Chondrocyte (in vitro differentiated cells): ENCODE measurements at places on chromosomes 7 and 10. TPM values are rescaled to one million over a fixed set of nuclear protein-coding genes. Genes with fewer than 3 reads are reported as not detected.
A peak's percentile ranks its signal among the peaks of the same experiment; 100 is the strongest.

The SPDYE3 gene
- total RNA-seq, result not detected in 3 replicates

The LAMB1 gene
- total RNA-seq, result 405 to 481 TPM (median 466 TPM) in 3 replicates

The SLC16A12 gene
- 2.6 to 5.2 TPM (median 2.8 TPM) in 3 replicates for total RNA-seq

The BPGM gene
- 26.1 to 29.6 TPM (median 29.5 TPM) in 3 replicates for total RNA-seq

The MBLAC1 gene
- total RNA-seq, result 1.7 to 3.2 TPM (median 2.5 TPM) in 3 replicates

The OR9A2 gene
- not detected in 3 replicates for total RNA-seq

The NANOS1 gene
- total RNA-seq, result 3.8 to 9.7 TPM (median 4.5 TPM) in 3 replicates

The RASSF4 gene
- total RNA-seq, result 24.6 to 37.8 TPM (median 35.9 TPM) in 3 replicates

GRCh38 chr10:5658871-5659618 is 7.3 kb downstream of the ASB13 start:
- H3K4me3 ChIP-seq, result no peak overlapping the region
- DNase-seq, result no peak
- no peaks in the 10 kb centered on the region for H3K27me3 ChIP-seq
- no peak overlapping the region for H3K27ac ChIP-seq
- H3K36me3 ChIP-seq, result no peaks in the 10 kb centered on the region
- H3K4me1 ChIP-seq, result no peaks in the 10 kb centered on the region

GRCh38 chr7:29194594-29195427 is at the start of gene CHN2:
Gene CHN2 (plus strand): TSS chr7:29194775.
- peaks cover 54% of the 10 kb centered on the region for H3K27me3 ChIP-seq
- no peak within 1 kb of the TSS for H3K27ac ChIP-seq
- peaks cover 1% of the 10 kb centered on the region for H3K36me3 ChIP-seq
- peaks cover 10% of the 10 kb centered on the region for H3K4me1 ChIP-seq
- no peak for DNase-seq

DNA sequence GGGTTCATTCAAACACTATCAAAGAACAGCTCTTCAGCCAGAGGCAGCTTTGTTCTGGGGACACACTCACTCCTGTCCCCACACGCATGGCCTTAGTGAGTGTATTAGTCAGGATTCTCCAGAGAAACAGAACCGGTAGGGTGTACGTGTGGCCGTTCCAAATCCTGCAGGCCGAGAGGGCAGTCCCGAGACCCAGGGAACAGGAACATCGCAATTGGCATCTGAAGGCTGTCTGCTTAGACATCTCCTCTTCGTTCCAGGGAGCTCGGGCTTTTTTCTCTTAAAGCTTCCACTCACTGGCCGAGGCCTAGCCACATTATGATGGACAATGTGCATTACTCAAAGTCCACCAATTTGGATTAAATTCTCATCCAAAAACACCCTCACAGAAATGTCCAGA is 523.3 kb downstream of the GLRX3 start:
- H3K4me3 ChIP-seq, result no peak overlapping the region
- DNase-seq, result no peak
- no peak overlapping the region for H3K27ac ChIP-seq

- no peaks in the 10 kb centered on the region for H3K36me3 ChIP-seq
- peak overlapping the region; percentile 27 for H3K27ac ChIP-seq
- H3K4me3 ChIP-seq, result no peak overlapping the region
- H3K27me3 ChIP-seq, result no peaks in the 10 kb centered on the region
Measured at GRCh38 chr7:138246428-138246827, 170.2 kb downstream of the AKR1D1 start.

DNA sequence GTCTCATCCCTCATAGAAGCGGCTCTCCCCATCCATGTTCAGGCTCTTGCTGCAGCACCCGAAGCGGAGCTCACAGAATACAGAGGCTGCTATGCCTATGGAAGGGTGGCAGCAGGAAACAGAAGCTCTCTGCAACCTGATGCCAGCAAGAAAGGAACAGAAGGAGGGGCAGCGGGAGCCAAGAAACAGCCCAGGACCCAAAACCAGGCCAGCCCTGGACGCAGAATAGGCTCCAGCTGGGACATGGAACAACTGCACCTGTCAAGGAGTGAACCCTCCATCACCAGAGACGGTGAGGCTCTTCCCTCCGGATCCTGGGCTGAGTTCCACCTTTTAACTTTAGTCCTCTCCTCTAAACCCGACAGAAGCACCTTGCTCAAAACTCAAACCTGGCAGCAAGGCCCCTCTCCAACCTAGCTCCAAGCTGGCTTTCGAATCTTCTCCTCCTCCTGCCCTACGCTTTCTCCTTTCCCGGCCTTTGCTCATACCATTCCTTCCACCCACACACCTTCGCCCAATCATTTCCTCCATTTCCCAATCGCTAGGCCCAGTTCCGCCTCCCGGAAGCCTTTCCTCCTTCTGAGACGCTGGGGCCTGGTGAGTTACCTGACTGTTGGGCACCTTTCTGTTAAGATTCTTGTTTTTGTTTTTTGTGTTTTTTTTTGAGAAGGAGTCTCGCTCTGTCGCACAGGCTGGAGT is 122.8 kb upstream of the ZNF92 start:
- no peaks in the 10 kb centered on the region for H3K36me3 ChIP-seq
- no peak for DNase-seq
- H3K4me3 ChIP-seq, result peak overlapping the region; percentile 87
- no peak overlapping the region for H3K27ac ChIP-seq

DNA sequence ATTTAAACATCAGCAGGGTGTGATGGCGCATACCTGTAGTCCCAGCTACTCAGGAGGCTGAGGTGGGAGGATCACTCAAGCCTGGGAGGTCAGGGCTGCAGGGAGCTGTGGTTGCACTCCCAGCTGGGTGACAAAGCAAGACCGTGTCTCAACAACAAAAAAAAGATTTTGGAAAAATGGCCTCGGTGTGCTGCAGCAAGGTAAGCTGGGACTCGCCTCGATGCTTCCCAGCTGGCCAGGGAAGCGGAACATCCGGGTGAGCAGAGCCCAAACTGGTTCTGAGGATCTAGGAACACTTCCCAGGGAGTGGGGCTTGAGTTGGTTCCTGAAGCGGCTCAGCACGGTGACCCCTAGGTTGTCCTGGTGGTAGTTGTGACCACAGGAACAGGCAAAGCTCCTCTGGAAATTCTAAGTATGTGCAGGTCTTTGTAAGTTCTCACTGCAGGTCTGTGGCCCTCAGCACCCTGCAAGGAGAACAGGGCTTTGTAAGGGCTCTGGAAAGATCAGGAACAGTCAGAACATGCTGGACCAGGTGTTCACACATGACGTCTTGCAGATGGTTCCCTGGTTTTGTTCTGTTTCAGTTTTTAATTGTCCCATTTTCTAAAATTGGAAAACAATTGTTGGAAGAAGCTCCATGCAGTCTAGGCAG is 38.6 kb upstream of the ZMIZ2 start:
- no peaks in the 10 kb centered on the region for H3K27me3 ChIP-seq
- H3K27ac ChIP-seq, result no peak overlapping the region
- H3K4me1 ChIP-seq, result no peaks in the 10 kb centered on the region
- H3K36me3 ChIP-seq, result peaks cover 18% of the 10 kb centered on the region
- peak; percentile 39 for DNase-seq
- no peak overlapping the region for H3K4me3 ChIP-seq

DNA sequence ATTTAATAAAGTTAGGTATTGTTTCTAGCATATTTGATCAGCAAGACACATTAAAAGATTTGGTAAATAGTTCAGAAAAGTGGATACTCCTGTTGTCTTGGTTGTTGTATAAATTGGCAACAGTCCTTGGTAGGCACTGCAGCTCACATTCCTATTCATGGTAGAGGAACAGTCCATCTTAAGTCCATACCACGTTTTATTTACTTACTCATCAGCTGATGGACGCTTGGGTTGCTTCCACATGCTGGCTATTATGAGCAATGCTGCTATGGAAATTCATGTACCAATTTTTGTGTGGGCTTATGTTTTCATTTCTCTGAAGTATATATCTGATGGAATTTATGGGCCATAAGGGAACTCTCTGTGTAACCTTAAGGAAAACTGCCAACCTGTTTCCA is 43.3 kb downstream of the C10orf120 start:
- no peaks in the 10 kb centered on the region for H3K36me3 ChIP-seq
- no peak overlapping the region for H3K4me3 ChIP-seq
- H3K4me1 ChIP-seq, result peaks cover 7% of the 10 kb centered on the region
- H3K27ac ChIP-seq, result no peak overlapping the region

DNA sequence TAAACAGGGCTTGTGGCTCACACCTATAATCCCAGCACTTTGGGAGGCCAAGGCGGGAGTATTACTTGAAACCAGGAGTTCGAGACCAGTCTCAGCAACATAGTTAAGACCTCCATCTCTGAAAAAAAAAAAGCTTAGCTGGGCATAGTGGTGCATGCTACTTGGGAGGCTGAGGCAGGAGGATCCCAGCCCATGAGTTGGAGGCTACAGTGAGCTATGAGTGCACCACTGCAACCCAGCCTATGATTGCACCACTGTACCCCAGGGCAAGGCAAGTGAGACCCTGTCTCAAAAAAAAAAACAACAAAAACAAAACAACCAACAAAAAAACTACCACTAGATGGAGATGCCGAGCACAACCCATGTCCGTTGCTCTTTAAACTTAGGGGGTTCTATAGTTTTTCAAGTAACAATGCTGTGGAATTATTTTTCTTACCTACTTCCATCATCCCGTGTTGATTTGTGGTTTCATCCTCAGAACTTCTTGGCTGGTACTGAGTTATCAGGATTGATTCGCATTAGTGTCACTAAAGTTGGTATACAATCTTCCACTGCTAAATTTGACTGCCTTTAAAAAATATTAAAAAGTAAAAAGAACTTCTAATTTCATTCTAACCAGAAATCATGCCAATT is 12.2 kb upstream of the REPIN1 start:
- no peaks in the 10 kb centered on the region for H3K36me3 ChIP-seq
- no peak overlapping the region for H3K27ac ChIP-seq
- no peak for DNase-seq
- H3K27me3 ChIP-seq, result no peaks in the 10 kb centered on the region
- peaks cover 2% of the 10 kb centered on the region for H3K4me1 ChIP-seq

GRCh38 chr10:25508112-25508815 is 333.5 kb downstream of the GPR158 start:
- H3K27me3 ChIP-seq, result peaks cover 2% of the 10 kb centered on the region
- no peaks in the 10 kb centered on the region for H3K36me3 ChIP-seq
- no peaks in the 10 kb centered on the region for H3K4me1 ChIP-seq
- H3K4me3 ChIP-seq, result no peak overlapping the region
- DNase-seq, result no peak

- peak within 1 kb of the TSS; percentile 74 for H3K4me3 ChIP-seq
- peaks cover 19% of the 10 kb centered on the region for H3K4me1 ChIP-seq
- peaks cover 2% of the 10 kb centered on the region for H3K36me3 ChIP-seq
- no peak for DNase-seq
- peaks cover 80% of the 10 kb centered on the region for H3K27me3 ChIP-seq
Measured at GRCh38 chr7:27199849-27200760, at the start of gene HOXA13. Gene HOXA13 (minus strand): TSS chr7:27200091. CDS start chr7:27200077, 14 bp downstream.

- DNase-seq, result no peak
- H3K4me3 ChIP-seq, result no peak overlapping the region
- H3K4me1 ChIP-seq, result peaks cover 2% of the 10 kb centered on the region
- H3K27ac ChIP-seq, result no peak overlapping the region
Measured at GRCh38 chr10:47073967-47074366, 162.7 kb downstream of the PTPN20 start.

- no peaks in the 10 kb centered on the region for H3K27me3 ChIP-seq
- H3K4me1 ChIP-seq, result peaks cover 33% of the 10 kb centered on the region
- H3K36me3 ChIP-seq, result peaks cover 2% of the 10 kb centered on the region
- peak overlapping the region; percentile 28 for H3K4me3 ChIP-seq
- peak; percentile 88 for DNase-seq
- peak overlapping the region; percentile 78 for H3K27ac ChIP-seq
Measured at GRCh38 chr10:79381804-79382221, 34.5 kb downstream of the PPIF start.

DNA sequence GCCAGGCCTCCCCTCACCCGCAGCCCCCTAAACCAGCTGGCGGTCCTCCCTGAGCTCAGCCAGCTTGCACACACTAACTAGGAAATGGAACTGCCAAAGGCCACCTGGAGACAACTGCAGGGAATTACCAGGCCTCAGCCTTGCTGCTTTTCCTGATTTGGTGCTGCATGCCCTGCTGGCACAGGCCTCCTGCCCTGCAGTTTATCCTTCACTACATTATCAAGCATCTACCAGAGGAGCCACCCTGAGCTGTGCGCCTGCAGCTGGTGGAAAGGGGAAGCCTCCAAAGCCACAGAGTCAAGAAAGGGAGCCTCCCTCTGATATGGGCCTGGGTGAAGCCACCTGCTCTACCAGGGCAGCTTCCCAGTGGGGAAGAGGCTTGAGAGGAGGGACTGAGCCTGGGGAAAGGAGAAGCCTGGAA is 139.8 kb downstream of the GRID1 start:
- no peaks in the 10 kb centered on the region for H3K27me3 ChIP-seq
- no peak overlapping the region for H3K4me3 ChIP-seq
- peaks cover 7% of the 10 kb centered on the region for H3K4me1 ChIP-seq
- H3K27ac ChIP-seq, result no peak overlapping the region
- no peaks in the 10 kb centered on the region for H3K36me3 ChIP-seq

GRCh38 chr7:158094671-158095226 is 492.9 kb downstream of the PTPRN2 start:
- H3K27me3 ChIP-seq, result no peaks in the 10 kb centered on the region
- peaks cover 2% of the 10 kb centered on the region for H3K36me3 ChIP-seq
- no peaks in the 10 kb centered on the region for H3K4me1 ChIP-seq

DNA sequence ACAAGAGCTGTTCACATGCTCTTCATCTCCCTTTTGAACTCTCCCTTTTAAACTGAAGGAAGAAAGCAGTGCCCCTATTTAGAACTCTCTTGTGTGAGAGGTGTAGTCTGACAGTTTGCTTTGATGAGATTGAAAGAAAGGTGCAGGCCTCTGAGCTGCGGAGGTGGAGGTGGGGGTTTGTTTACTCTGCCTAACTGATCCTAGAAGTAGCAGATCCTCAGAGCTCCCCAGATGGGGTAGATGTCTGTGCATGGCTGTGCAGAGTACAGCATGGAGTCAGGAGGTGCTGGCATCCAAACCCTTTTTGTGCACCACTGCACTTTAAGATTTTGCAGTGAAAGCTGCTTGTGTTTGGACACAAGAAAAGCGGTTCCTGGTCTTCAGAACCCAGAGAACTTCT is 58.3 kb downstream of the MINDY4 start:
- H3K36me3 ChIP-seq, result peaks cover 21% of the 10 kb centered on the region
- DNase-seq, result no peak
- H3K27me3 ChIP-seq, result no peaks in the 10 kb centered on the region
- H3K4me3 ChIP-seq, result no peak overlapping the region

GRCh38 chr7:99631295-99632109 is 14.8 kb downstream of the ZSCAN25 start:
- H3K27ac ChIP-seq, result no peak overlapping the region
- no peak for DNase-seq
- peaks cover 26% of the 10 kb centered on the region for H3K36me3 ChIP-seq
- no peaks in the 10 kb centered on the region for H3K27me3 ChIP-seq

GRCh38 chr7:55060085-55060484 is 41.3 kb downstream of the EGFR start:
- peak overlapping the region; percentile 6 for H3K27ac ChIP-seq
- no peak for DNase-seq
- H3K4me3 ChIP-seq, result no peak overlapping the region
- no peaks in the 10 kb centered on the region for H3K27me3 ChIP-seq

DNA sequence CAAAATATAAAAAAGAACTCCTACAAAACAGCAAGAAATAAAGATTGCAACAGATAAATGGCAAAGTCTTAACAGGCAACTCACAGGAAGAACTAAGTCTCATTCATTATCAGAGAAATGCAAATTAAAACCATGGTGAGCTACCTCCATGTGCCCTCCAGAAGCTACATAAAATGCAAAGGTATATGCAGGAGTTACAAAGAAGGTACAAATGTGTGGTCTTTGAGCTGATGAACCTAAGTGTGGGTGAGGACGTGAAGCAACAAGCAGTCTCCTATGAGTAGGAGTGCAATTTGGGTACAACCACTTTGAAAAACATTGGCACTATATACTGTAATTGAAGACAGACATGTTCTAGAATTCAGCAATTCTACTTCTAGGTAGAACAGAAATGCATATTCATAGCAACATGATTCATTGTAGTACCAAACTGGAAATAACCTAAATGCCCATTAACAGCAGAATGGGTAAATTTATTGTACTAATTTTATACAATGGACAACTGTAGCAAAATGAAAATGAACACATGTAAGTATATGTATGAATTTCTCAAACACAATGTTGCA is 61.6 kb upstream of the KCNMA1 start:
- no peaks in the 10 kb centered on the region for H3K36me3 ChIP-seq
- no peak overlapping the region for H3K27ac ChIP-seq
- no peaks in the 10 kb centered on the region for H3K27me3 ChIP-seq
- H3K4me1 ChIP-seq, result peaks cover 7% of the 10 kb centered on the region
